ENCODE measurements at places on chromosomes 3 and 15.

DNA sequence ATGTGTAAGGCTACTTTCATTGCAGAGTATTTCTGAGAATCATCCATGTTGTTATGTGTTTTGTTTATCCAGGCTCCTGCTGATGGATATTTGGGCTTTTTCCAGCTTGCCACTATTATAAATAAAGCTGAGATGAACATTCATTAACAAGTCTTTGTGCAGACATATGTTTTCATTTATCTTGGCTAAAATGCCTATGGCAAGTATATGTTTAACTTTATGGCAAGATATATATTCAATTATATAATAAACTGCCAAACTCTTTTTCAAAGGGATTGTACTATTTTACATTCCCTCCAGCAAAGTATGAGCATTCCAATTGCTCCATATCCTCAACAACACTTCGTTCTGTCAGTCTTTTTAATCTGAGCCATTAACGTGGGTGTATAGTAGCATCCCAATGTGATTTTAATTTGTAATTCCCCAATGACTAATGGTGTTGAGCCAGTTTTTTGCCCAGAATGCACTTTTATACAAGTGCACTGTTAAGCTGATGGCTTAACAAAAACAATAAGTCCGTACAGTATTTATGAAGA, 452.4 kb downstream of the SHQ1 start:
- no peak for DNase-seq

- DNase-seq, result no peak
These were observed 334.2 kb downstream of the KLF13 start for GRCh38 chr15:31660816-31661215.

- no peak for DNase-seq
These were observed 26.8 kb upstream of the RPL29 start for GRCh38 chr3:52022323-52023100.

- DNase-seq, result no peak
These were observed 29.1 kb upstream of the ST6GAL1 start for GRCh38 chr3:186901135-186901734.

- DNase-seq, result no peak
These were observed 129.8 kb upstream of the MEF2A start for GRCh38 chr15:99435877-99436541.

GRCh38 chr15:98651036-98651481, 2.7 kb downstream of the IGF1R start:
- no peak for DNase-seq

GRCh38 chr3:183554377-183554776, 1.1 kb downstream of the KLHL6 start:
- peak; percentile 76 for DNase-seq

DNA sequence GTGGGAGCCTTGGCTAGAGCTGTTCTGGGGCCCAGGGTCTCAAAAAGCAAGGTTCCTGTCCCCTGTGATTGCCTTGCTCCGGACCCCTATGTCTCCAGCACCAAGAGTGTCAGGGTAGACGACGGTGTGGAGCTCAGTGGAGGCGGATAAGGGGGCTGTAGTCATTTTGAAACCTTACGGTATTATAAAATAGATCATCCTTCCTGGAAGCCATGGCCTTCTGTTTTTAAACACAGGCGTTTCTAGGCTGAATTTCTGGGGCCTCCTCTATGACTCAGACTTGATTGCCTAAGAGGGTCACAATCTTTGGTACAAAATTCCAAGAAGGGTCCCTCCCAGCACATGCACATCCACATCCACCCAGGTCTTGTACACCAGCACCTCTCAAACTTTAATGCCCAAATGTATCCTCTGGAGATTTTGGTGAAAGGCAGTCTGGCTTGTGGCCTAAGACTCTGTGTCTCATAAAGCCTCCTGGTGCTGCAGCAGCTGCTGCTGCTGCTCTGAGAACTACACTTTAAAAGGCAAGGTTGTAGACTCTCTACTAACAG, 70.5 kb upstream of the XCR1 start:
- peak; percentile 90 for DNase-seq

GRCh38 chr3:150429767-150430671, 21.9 kb downstream of the TSC22D2 start:
- DNase-seq, result no peak

DNA sequence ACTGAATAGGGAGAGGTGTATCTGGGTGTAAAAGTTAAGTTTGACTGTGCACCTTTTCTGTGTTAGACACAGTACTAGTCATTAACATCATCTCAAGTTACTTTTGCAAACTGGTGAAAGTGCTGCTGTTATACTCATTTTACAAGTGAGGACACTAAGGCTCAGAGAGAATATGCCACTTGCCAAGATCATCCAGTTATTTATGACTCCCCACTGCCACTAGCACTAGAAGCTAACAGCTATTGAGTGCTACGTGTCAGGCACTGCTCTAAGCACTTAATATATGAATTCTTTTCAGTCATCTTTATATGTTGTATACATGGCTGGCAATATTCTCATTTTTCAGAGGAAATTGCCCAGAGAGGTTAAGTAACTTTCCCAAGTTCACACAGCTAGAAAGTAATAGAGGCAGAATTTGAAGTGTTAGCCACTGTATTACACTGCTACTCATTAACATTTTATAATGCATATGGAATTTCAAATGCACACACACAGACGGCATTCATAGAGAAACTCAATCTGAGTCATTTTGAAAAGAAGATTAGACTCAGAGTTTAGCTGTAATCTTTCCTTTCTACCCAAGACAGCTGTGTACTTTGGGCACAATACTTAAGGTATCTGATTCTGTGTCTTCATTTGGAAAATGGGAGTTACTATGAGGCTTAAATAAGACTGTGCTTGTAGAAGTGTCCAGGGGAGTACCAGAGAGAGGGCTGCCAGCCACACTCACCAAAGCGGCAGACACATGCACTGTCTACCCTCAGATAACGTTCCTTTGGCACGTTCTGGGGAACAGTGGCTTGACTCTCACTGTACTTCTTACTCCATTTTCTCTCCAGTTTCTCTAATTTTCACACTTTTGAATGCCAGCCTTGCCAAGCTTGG, 1.3 kb upstream of the MASP1 start:
- peak; percentile 41 for DNase-seq

DNA sequence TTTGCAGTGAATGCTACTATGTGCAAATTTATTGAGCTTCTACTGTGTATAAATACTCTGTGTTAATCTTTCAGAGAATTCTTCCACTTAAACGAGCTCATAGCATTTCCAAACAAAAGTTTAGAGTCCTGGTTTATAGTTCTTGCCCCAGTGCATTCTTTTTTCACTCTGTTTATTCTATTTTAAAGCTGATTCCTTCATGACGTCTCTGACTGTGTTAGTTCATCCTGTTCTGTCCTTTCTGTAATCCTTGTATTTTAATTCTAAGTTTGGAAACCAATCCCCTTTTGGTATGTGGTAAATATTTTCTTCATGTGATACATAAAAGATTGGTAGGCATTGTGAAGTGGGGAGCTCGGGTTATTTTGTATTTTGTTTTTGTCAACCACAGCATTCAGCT, 18.7 kb downstream of the P2RY14 start:
- no peak for DNase-seq
